H4 (cell line): ENCODE measurements at places on chromosomes 16 and 17. TPM values are rescaled to one million over a fixed set of nuclear protein-coding genes. Genes with fewer than 3 reads are reported as not detected.

- no peak for DNase-seq
Observed at GRCh38 chr16:24452724-24453123, 86.6 kb upstream of the RBBP6 start.

- no peak for DNase-seq
Observed at GRCh38 chr16:86524029-86524428, 13.7 kb downstream of the FOXF1 start.

DNA sequence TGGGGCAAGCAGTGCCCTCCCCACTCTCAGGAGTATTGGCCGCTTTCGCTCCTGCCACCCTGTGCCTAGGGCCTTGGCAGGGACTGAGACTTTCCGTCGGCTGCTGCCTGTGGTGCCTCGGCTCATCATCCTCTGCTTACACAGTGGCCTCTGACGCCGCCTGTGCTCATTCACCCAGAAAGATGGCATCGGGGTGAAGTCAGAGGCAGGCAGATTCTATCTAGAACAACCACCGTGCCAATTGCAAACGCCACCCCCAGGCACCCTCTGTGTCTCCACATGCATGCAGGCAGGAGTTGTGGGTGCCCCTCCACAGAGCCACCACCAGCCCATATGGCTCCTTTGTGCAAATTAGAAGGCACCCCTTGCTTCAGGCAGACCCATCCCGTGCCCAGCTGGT lies 154.2 kb upstream of the GSE1 start:
- DNase-seq: no peak

GRCh38 chr17:77420804-77421629 lies 280.2 kb downstream of the SEC14L1 start:
- DNase-seq: peak; percentile 97

SPATA32 gene
- 0.21 TPM in 1 of 2 replicates, not detected in the other for total RNA-seq

GNG13 gene
- not detected in 2 replicates for total RNA-seq

DNA sequence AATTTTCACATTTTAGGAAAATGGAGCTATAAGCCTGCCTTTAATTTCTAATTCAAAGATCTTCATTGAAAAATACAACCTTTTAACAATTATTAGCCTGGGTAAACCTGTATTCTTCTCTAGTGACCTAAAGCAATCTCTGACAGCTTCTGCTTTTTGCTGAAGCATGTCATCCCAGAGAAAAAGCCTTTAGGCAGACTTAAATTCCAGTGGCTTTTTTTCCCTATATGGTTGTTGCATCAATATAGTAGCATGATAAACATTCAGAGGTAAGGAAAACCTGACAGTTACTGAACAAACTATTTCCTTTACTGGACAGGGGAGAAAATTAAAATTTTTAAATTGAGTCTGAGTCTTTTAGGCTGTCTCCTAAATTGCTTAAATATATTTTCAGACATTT lies 7.8 kb upstream of the EVI2A start:
- DNase-seq: no peak

DNA sequence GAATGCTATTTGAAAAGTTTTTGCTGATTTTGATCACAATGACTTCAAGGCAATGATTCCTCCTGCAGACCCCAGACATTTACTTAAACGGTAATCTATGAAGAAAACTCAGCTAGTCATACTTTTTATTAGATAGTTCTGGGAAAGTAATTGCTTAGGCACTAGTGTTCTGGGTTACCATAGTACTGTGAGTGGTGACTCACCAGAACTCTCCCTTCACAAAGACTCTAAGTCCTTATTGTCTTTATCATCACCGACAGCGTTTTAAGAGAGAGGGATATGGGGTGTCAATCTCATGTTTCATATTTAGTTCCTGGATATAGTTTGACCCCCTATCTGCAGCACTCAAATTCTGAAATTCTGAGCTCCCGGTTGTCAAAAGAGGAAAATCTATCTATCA lies 43.0 kb upstream of the CDH8 start:
- DNase-seq: no peak

GRCh38 chr17:34117332-34117731 lies 137.8 kb upstream of the CCL2 start:
- DNase-seq: no peak

EVPL gene
- not detected in 2 replicates for total RNA-seq

CLEC18A gene
- total RNA-seq: 0.02 TPM in 1 of 2 replicates, not detected in the other

CTRB2 gene
- not detected in 2 replicates for total RNA-seq

DNA sequence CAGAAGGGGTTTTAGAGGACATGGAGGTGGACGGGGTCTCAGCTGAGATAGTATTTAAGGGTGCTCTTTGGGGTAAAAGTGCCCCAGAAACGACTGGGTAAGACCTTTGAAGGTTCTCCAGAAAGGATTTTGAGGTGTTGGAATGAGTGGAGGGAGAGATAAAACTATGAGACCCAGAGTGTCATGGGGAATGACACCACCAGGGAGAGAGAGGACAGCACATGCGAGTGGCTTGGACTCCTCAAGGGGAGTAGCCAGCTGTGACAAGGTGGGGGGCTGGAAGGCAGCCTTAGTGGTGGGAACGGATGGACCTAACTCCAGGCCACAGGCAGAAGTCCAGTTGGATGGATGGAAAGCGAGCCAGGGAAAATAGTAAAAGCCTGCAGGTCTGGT lies 19.2 kb upstream of the PITPNM3 start:
- DNase-seq: no peak

AATK gene
- total RNA-seq: 0.08 and 0.33 TPM in 2 replicates

GRCh38 chr17:13736916-13737315 lies 135.2 kb upstream of the HS3ST3A1 start:
- no peak for DNase-seq

DNA sequence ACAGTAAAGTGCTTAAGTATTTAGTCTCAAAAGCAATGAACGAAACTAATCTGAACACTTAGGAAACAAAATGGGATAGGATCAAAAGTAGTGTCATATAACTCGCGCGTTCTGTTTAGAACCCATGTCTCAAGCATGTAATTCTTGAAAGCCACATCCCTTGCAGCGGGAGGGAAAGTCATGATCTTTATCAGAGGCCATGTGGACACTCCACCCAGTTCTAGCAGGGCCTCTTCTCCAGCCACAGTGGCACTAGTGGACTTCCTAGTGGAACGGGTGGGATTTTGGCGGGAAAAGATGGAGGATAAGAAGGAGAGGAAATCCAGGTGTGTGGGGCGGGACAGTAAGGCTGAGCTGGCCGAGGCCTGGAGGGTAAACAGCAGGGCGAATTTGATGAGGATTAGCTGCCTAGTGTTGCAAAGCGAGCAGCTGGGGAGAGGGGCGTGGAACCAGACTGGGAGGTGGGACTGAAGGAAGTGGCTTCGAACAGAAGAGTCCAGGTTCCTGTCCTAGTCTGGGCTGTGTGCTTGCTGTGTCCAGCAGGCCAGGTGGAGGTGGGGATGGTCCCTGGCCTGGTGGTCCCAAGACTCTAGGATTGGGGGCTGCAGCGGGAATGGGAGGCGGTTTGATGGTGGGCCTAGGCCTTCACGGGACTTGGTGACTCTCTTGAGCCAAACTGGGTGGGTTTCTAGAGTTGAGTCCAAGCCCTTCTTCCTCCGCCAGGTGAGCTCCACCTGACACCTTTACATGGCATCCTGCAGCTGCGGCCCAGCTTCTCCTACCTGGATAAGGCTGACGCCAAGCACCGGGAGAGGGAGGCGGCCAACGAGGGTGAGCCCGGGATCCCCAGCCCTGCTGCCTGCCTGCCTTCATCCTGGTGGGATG lies 15.9 kb downstream of the POLR3E start:
- DNase-seq: no peak

- DNase-seq: no peak
Observed at GRCh38 chr16:79155904-79156303, 444.6 kb downstream of the MAF start.

DNA sequence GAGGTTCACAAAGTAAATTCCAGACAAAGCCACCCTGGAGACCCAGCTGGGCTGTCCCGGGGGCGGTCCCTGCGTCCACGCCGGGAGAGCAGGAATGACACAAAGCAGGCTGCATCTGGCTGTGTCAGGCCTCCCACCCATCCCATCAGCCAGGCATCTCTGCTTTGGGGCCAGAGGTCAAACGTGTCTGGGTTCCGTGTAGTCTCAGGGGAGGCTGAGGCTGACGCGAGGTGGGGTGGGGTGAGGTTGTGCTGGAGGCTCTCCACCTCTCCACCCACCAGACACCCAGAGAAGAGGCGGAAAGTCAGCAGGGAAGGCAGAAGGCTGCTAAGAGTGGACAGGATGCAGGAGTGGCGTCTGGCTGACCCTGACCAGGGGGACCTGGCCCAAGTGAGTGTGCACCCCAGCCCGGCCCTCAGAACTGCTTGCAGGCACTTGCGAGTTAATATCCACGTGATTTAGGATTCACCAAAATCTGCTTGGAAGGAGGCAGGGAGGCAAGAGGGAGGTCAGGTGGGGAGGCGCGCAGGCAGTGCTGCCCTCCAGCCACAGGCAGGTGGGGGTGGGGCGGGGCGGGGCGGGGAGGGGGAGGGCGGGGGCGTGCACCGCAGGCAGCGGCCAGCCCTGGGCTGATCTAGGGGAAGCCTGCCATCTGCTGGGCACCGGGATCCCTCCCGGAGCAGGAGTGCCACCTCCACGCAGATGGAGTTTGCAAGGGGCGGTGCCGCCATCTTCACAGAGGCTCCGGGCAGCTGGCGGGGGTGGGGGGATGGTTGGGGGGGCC lies 44.3 kb downstream of the TBC1D16 start:
- peak; percentile 88 for DNase-seq

DNA sequence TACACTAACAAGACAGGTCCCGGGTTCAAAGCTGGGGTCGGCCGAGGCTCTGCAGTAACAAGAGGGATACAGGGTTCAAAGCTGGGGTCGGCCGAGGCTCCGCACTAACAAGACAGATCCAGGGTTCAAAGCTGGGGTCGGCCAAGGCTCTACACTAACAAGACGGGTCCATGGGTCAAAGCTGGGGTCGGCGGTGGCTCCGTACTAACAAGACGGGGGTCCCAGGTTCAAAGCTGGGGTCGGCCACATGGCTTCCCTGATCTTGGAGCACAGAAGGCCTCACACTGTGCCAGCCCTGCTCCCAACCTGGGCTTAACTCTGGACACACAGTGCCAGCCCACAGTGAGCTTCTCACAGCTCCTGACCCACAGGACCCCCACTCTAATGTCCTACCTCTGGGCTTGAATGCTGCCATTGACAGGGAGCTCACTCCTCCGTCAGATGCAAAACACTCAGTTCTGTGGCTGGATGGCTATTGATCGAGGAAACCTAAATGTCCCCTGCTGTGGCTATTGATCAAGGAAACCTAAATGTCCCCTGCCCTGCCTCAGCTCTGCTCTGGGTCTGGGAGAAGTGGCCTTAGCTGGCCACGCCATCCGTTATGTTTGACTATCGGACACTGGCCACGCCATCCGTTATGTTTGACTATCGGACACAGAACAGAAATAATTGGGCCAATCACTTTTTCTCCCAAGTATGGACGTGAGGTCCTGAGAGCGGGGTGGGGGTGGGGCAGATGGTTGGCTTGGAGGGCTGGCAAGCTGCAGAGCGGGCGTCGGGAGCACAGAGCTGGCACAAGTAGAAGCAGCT lies 54.6 kb upstream of the DOC2B start:
- no peak for DNase-seq

CD300E gene
- not detected in 2 replicates for total RNA-seq

DNA sequence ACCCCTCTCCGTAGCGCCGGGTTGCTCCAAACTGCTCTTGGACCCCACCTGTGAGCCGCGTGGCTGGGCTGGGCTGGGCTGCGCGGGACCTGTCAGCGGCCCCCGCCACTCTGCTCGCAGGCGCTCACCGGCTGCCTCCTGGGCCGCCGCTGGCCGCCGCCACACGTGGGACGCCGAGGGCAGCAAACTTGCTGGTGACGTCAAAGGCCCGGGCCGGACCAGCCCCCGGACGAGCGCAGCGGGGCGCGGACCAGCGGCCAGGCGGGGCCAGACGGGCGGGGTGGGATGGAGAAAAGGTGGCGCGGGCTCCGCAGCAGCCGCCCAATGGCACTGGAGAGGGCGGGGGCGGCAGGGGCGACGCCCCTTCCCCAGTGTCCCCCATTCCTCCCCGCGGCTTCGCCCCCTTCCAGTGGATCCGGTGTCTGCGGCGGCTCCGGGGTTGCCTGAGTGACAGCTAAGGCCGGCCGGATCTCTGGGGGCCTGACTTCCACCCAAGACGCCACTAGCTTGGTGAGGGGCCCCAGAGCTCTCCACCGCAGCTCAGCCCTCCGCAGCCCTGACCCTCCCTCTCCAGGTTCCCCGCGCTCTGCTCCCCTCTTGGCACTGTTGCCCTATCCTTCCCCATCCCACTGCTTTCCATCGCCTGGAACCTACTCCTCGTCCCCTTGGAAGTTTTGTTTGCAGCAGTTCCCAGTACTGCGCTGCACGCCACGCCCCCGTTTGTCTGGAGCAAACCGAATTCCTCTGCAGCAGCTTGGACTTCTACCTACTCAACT lies at the start of gene HS3ST3A1:
Gene HS3ST3A1 (minus strand): TSS at position 154 of the 776 bp plus-strand sequence. CDS start 800 bp downstream, outside the sequence.
- peak; percentile 80 for DNase-seq

DNA sequence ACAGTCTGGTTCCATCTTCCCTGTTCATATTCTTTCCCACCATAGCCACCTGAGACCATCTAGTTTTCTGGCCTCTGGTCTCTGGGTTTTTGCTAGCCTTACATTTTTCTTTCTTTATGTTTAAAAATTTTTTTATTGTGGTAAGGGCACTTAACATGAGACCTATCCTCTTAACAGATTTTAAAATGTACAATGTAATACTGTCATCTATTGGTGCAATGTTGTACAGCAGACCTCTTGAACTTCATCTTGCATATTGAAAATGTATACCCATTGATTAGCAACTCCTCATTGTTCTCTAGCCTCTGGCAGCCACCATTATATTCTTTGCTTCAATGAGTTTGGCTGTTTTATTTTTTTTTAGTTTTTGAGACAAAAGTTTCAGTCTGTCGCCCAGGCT lies 39.2 kb downstream of the ITGAM start:
- no peak for DNase-seq

TPSG1 gene
- 0.88 and 1.1 TPM in 2 replicates for total RNA-seq

GRCh38 chr17:6780001-6780400 lies 4.0 kb downstream of the FBXO39 start:
- DNase-seq: no peak

DNA sequence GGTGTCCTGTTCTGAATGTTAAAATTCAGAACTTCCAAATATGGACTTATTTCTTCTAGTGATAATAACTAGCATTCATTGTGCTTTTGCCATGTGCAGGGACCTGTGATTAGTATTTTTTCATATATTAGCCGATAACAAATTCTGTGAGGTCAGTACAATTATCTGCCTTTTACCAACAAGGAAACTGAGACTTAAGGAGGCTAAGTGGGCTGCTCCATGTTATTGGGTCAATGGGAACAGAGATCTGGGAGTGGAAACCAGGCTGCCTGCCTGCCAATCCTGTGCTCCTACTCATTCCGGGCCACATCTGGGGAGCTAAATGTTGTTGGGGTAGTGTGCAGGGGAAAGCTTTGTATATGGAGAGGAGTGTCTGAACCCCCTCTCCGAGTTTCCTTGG lies 3.7 kb downstream of the TMEM106A start:
- no peak for DNase-seq

DNA sequence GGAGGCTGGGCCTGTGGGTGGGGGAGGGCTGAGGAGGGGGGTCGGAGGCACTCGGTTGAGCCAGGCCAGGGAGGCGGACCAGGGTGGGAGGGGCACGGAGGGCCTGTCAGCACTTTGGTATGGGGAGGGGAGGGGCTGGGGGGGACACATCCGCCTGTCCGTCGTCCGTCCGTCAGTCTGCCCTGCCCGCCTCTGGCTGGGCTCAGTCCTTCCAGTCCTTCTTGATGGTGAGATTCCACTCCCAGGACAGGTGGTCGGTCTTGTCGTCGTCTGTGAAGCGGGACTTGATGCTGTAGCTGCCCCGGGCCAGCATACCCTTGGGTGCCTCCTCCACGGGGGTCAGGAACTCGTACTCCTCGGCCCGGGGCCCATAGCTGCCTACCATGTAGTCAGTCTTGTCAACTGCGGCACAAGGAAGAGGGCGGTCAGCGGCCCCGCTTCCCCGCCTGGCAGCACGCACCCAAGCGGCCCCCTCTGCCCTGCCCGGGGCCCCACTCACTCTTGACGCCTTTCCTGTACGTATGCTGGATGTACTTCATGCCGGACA lies 2.4 kb downstream of the ARHGDIA start:
- peak; percentile 79 for DNase-seq

- DNase-seq: no peak
Observed at GRCh38 chr17:82358465-82359350, at the start of gene TEX19. Gene TEX19, plus strand, starts transcription at chr17:82359247. Its CDS starts 2,904 bp downstream, at chr17:82362151.
